ENCODE measurements at places on chromosomes 3 and 15. TPM values are rescaled to one million over a fixed set of nuclear protein-coding genes. Genes with fewer than 3 reads are reported as not detected.

The GOLGA6L9 gene
- 1.7 TPM for total RNA-seq

The SATB1 gene
- total RNA-seq: 163 TPM

The CTDSPL gene
- 0.74 TPM for total RNA-seq

The GOLGA6L10 gene
- 0.96 TPM for total RNA-seq

The KATNBL1 gene
- 42.2 TPM for total RNA-seq

The DNAJA4 gene
- total RNA-seq: 32.6 TPM

The NPAP1 gene
- total RNA-seq: not detected

- DNase-seq: no peak
Observed at GRCh38 chr3:126316501-126316939, 40.7 kb downstream of the KLF15 start.

GRCh38 chr15:28919201-28919635 lies 33.4 kb downstream of the APBA2 start:
- DNase-seq: peak; percentile 57

- DNase-seq: no peak
Observed at GRCh38 chr3:127964053-127964452, 49.0 kb downstream of the KBTBD12 start.

GRCh38 chr3:127677541-127678314 lies 5.0 kb downstream of the ABTB1 start:
- no peak for DNase-seq

DNA sequence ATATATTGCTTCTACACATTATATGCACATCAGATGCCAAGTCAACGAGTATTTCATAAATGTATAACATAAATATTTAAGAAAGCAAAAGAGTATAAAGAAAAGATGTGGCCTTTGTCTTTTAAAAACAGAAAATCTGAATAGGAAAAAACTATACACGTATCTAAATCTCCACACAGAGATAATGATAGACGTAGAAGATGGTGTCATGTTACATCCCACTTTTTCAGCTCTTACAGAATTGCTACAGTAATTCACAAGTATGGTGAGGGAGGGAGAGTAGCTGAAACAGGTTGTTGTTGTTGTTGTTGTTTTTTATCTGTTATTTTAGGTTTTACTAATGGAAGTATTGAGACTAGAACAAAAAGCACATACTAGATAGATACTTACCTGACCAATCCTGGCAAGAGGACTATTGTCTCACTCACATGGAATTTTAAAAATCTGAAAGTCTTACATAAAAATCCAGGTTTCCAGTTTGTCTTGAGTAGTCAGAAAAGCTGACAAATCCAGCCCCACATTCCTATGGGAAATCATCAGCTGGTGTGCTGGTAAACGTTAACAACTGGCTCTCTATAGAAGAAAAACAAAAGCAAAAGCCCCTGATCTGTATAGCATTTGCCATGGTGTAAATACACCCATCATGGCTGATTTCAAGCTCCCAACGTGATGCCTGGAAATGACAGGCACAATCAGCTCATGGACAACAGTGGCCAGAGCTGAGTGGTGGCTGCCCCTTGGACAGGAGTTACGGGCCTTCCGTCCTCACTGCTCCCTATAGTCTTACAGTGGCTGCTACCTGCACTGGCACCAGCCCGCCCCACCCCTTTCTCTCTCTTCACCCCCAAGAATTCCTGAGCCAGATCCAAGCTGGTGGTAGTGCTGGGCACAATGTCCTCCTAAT lies 47.4 kb upstream of the VGLL4 start:
- no peak for DNase-seq

DNA sequence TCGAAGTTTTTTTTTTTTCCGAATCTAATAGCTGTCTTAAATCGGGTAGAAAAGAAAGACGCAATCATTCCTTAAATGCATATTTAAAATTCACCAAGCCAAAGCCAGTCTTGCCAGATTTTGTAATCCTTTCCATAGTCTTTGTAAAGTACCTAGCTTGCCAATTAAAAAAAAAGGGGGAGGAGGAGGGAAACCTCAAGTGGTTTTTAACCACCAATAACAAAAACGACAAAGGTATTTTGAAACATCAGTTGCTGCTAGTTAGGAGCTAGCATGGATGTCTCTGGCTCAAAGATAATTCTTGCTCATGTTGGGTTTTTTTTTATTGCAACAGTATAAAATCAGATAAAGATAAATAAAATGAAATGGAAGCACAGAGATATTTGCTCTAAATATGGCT lies 187.9 kb downstream of the MECOM start:
- no peak for DNase-seq

DNA sequence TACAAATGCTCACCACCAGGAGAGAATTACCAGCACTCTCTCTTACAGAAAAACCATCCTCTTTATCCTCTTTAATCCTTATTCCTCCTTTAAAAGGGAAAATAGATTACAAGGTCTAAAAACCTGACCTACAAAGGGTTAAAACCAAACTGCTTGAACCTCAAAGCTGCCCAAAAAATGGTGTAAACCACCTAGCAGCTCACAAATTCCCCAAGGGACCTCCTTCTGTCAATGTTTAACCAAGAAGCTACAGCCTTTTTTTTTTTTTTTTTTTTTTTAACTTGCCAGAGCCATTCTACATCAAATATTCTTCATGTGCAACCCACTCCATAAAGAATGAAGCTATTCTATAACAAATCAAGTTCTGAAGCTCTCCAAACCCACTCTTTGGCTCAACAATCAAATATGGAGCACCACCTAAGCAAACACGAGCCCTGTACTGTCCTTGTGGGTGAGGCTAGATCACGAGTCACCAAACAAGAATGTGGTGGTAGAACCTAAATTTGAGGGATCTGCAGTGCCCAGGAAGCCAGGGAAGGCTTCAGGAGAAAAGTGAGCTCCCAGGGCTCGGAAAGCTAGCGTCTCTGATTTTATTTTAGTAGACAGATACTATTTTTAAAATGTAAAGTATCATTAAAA lies 20.1 kb downstream of the OSBPL10 start:
- no peak for DNase-seq

GRCh38 chr15:56988219-56988618 lies 69.8 kb downstream of the TCF12 start:
- DNase-seq: no peak

- DNase-seq: no peak
Observed at GRCh38 chr3:178950676-178951075, 120.9 kb downstream of the ZMAT3 start.

DNA sequence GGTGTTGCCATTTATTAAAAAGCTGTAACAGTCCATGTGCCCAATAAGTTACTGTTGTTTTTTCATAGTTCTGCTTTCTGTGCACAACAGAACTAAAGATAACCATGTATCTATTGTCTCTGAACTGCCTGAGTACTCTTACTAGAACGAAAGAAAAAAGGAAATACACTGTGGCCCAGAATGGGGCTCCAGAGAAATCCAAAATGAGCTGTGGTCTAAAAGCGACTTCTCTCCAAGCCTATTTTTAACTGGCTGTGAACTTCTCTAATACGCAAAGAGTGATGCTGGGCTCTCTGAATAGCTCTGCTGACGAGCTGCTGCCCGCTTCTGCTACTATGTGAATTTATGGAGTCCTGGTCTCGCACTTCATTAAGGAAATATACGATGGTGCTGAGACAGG lies 56.2 kb upstream of the LPP start:
- DNase-seq: no peak

GRCh38 chr3:48038971-48039481 lies 22.8 kb upstream of the MAP4 start:
- DNase-seq: no peak

- no peak for DNase-seq
Observed at GRCh38 chr3:154178172-154178571, 57.0 kb downstream of the ARHGEF26 start.

DNA sequence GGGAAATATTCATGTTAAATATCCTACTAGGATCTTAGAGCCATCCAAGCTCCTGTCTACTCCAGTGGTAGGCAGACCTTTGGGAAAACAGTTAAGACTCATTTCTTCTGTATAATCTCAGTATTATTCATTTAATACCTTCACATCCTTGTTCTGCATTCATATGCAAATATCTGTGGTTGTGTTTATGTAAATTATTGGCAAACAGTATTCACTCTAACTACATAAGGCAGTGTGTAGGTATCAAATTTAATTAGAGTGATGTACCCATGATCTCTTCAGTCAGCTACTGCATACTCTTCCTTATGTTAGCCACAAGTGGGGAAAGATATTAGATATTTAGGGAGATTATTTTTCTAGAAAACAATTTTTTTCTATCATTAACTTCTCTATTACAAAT lies 200.8 kb upstream of the SLC2A2 start:
- no peak for DNase-seq

GRCh38 chr3:5347486-5347885 lies 160.0 kb downstream of the EDEM1 start:
- DNase-seq: no peak

DNA sequence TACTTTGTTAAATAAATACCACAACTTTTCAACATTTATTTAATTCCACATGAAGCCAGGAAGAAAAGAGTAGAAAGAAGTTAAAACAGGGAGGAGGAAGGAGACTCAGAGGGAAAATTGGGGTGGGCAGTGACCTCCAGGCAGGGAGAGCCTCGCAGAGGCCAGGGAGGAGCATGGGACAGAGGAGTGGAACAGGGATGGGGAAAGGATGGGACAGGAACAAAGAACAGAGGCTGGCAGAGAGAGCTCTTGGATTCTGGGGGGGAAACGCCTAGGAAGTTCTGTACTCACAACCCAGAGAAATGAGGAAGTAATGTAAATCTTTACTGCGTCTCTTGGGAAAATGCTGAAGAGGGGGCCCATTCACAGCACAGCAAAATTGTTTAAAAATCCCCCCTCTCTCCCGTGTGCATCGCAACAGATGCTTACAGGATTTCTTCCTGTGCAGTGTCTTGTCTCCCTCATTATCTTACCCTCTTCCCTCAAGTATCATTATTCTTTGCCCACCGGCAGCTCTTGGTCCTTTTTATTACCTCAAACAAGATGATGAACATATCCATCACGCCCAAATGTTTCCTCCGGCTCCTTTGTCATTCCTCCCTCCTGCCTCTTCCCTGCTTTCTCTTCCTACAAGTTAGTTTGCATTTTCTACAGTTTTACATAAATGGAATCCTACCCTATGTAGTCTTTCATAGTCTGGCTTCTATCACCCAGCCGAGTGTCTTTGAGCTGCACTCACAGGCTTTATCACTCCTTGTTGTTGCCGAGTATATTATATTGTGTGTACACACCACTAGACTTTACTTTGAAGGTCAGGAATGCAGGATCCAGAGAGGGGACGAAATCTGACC lies 65.5 kb downstream of the ARHGAP31 start:
- no peak for DNase-seq

- no peak for DNase-seq
Observed at GRCh38 chr3:17825298-17825697, 82.9 kb upstream of the TBC1D5 start.

DNA sequence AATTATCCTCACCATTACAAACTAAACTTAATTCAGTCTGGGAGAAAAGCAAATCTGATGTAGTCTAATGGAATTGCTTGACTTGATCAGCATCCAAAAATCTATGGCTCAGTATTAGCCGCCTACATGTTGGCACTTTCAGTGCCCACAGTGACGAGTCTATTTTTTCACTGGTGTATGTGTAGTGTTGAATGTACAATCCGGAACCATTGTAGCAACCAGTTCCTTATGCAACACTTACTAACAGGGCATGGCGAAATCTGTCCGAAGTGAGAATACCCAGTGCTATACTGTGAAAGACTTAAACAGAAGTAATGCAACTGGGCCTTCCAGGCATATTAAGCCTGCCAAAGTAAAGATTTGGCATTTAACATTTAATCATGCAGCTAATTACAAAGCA lies 18.6 kb downstream of the LRRN1 start:
- DNase-seq: no peak

DNA sequence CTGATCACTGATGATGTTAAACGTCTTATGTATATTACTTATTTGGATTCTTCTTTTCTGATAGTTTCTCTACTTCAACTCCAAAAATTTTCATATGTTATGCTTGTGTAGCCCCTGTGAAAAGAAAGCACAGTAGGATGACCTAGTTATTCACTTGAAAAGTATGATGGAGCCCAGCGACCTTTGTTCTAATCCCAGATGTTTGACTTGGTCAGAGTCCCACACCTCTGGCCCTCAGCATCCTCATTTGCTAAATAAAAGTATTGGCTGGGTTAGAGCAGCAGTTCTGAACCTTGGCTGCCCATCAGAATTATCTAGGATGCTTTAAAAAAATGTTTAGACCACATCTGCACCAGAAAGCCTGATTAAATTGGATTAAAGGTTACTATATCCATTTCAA lies 173.7 kb downstream of the ATG7 start:
- DNase-seq: no peak

DNA sequence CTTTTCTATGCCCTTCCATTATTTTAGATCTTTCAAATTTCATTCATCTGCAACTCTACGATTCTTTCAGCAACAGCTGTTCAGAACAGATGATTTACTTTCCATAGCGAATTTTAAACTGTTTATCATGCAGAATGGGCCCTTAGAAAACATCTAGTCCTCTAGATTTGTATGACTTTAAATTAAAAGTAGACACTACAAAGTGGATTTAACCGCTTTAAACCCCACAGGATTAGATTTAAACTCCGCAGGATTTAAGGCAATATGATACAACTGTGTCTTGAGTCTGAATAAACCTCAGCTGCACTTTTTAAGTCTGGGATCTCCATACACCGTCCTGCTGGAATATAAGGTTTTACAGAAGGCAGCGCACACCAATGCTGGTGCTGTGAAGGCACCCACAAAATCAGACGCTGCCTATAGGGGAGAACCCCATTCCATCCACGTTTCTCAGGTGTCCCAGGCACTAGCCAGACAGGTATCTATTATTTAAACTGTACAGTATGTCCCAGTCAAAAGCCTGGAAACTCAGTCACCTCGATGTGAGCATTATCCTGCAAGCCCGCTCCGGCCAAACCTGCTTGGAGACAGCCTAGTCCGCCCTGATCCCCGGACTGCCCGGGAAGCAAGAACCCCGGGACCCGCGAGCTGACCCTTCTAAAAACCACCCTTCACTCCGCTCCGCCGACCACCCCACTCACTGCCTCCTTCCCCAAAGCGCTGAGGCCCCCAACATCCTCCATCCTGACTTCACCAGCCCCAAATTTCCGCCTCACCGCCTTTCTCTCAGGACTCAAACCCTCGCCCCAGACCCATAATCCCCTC lies 768 bp downstream of the ANO10 start:
- no peak for DNase-seq

- DNase-seq: no peak
Observed at GRCh38 chr3:37904601-37905000, 42.9 kb downstream of the CTDSPL start.

- DNase-seq: no peak
Observed at GRCh38 chr3:12255393-12255792, 33.5 kb upstream of the PPARG start.

- no peak for DNase-seq
Observed at GRCh38 chr3:43760938-43761337, 70.2 kb downstream of the ABHD5 start.

GRCh38 chr3:44918581-44918980 lies 44.2 kb downstream of the TGM4 start:
- no peak for DNase-seq

- no peak for DNase-seq
Observed at GRCh38 chr3:177364236-177364635, 167.0 kb upstream of the TBL1XR1 start.
